ENCODE measurements at places on chromosomes 3 and 15.

DNA sequence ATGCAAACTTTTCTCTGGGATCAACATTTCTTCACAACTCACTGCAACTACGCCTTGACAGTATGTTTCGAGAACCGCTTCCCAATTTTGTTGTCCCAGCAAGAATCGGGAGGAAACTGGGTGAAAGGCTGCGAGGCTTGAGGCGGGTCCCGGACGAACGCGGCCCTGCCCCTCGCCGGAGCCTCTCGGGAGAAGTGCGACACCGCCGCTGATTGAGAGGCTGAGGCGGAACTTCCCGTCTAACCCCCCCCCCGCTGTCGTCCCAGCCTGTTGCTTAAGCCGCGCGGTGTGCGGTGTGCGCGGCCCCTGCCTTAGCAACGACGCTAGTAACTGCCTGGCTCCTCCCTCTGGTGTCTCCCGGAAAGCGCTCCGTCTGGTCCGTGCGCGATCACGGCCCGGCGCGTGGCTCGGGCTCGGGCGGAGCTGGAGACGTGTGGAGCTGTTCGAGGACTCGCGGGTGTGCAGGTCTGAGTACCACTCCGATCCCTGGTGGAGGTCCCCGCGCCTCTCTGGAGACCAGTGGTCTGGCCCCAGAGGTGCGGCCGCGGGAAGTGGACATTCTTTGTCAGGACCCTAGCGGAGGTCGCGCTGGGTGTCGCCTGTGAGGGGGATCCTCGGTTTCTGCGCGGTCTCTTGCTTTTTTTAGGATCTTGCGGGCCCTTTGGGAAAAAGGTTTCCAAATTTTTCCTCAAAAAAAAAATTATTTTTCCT, at the start of the genes DTWD1 and FAM227B:
Gene DTWD1 (plus strand): TSS at position 391 of the 711 bp plus-strand sequence. CDS start 4,120 bp downstream, outside the sequence.
Gene FAM227B (minus strand): TSS at position 161 of the 711 bp plus-strand sequence. CDS start 5,647 bp downstream, outside the sequence.
- peak; percentile 97 for DNase-seq

- no peak for DNase-seq
These were observed 59.1 kb downstream of the CORO2B start for GRCh38 chr15:68637767-68638404.

DNA sequence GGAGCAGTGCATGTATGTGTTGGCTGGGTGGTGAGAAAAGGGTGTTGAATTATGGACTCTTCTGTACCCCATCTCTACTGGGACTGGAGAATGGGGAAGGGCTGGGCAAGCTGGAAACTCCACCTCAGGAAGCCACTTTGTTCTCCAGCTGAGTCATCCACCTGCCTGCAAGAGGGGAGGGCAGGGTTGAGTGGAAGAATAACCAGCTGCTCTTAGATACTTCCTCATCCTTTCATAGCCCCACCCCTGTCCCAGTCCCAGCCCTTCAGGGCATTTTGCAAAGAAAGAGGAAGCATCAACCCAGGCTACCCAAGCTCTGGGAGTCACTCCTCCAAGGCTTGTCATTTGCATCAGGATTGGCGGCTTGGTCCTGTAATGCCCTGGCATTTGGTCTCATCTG, 33.1 kb downstream of the RAB11A start:
- peak; percentile 88 for DNase-seq

- no peak for DNase-seq
These were observed 17.9 kb upstream of the CNOT10 start for GRCh38 chr3:32667072-32667582.

- DNase-seq = no peak
These were observed 87.5 kb downstream of the CD200R1L start for GRCh38 chr3:112759210-112759609.

DNA sequence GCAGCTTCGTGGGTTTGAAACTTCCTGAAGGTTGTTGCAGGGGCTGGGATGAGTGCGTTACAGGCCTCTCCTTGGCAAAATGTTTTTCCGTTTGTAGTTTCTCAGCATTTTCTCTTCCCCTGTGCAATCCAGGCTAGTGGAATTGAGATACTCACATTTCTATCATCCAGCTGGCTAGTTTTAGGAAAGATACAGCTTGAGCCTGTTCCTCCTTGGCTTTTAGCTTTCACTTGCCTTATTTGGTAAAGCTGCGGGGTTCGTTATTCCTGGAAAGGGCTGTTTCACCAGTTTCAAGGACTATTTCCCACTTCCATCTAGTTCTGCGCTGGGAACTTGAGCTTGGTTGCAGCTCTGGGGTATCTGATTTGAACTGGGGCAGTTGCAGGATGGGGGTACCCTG, 90.3 kb downstream of the ITPR1 start:
- no peak for DNase-seq

- no peak for DNase-seq
These were observed 141.4 kb downstream of the TGFBR2 start for GRCh38 chr3:30747771-30748281.

DNA sequence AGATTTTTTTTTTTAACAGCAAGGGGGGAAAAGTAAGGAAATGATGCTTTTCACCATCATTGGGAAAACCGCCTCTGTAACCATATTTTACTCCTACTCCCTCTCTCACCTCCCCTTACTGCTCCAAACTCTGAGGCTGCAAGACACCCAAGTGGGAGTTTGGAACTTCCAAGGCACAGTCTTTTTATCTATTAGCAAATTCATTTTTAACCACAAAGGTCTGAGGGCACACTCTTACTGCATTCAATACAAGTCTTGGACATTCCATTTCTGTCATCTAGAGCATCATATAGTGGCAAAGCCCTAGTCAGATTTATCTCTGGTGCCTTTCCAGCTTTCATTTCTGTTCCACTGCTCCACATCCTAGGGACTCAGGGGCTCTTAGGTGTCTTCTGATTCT, 13.2 kb downstream of the FAM162A start:
- no peak for DNase-seq

DNA sequence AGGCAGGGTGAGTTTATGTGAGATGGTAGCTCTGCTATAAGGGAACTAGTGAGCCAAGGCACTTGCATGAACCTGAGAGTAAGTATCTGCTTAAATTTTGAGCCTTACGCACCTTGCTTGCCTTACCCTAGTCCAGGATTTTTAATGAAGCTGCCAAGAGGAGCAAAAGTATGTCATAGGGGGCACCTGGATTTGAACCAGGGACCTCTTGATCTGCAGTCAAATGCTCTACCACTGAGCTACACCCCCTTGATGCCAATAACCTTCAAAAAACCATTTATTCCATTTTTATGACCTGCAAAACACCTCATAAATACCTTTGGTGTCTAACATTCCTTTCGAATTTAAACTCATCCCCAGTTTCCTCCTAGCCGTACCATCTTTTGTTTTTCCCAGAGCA, 88.3 kb upstream of the ACP3 start:
- DNase-seq = no peak

DNA sequence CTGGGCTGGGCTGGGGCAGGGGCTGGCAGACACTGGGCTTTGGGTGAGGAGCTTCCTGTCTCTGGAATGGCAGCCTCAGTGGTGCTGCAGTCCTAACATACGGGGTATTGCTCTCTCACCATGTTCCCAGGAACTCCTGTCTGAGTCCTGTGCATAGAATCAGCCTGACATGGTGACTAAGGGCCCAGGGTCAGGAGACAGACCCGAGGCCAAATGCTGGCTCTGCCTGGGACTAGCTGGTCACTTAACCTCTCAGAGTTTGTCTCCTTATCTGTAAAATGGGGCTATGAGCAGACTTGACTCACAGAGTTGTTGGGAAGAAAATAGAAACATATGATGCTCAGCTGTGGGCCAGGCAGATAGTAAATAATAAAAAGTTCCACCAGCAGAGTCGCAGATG, 28.3 kb downstream of the PRKCD start:
- no peak for DNase-seq

GRCh38 chr3:3110749-3111361, 681 bp upstream of the IL5RA start:
- DNase-seq = no peak

DNA sequence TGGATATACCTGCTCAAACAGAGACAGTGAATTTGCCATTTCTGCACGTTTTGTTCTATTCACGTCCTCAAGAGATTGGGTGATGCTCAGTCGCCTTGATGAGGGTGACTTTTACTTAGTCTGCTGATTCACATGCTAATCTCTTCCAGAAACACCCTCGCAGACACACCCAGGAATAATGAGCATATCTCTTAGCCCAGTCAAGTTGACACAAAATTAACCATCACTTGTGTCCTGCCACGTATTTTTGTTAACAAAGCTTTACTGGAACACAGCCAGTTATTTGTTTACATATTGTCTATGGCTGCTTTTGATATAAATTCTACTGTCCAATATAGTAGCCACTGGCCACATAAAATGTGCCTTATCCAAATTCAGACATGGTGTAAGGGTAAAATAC, 218.3 kb downstream of the FHIT start:
- DNase-seq = no peak

GRCh38 chr3:51955893-51956770, 951 bp downstream of the GPR62 start:
- DNase-seq = no peak

DNA sequence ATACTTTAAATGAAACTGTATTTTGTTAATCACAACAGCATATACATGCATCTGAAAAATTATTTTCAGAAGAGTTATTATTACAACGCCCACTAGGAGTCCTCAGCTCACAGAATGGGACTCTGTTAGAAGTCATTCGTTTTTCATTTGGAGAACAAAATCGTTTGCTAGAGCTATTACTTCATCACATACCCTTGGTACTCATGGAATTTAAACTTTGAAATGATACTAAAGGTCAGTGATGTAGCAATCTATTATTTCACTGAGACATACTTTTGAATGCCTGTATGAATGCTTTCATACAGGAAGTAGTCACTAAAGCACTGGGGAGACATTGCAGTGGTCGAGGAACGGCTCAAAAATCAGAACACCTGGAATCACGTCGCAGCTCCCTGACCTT, 198.1 kb downstream of the MBNL1 start:
- DNase-seq = no peak

DNA sequence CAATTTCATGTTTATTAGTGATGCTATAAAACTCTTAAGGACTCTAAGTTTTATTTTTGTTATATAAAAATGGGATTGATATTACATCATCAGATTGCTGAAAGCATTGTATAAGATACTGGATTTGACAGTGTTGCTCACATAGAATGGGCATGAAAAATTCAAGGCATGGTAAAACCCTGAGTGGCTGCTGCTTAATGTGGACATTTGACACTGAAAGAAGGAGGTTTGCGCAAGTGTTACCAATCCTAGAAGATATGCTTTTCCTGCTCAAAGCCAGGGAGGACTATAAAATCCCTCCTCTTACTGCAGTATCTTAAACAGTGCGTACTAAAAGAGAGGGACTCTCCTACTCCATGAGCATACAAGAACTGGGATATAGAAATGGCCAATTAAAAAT, 65.8 kb upstream of the PTX3 start:
- no peak for DNase-seq

- DNase-seq = no peak
These were observed 72.1 kb downstream of the CHAC1 start for GRCh38 chr15:41025393-41025792.

DNA sequence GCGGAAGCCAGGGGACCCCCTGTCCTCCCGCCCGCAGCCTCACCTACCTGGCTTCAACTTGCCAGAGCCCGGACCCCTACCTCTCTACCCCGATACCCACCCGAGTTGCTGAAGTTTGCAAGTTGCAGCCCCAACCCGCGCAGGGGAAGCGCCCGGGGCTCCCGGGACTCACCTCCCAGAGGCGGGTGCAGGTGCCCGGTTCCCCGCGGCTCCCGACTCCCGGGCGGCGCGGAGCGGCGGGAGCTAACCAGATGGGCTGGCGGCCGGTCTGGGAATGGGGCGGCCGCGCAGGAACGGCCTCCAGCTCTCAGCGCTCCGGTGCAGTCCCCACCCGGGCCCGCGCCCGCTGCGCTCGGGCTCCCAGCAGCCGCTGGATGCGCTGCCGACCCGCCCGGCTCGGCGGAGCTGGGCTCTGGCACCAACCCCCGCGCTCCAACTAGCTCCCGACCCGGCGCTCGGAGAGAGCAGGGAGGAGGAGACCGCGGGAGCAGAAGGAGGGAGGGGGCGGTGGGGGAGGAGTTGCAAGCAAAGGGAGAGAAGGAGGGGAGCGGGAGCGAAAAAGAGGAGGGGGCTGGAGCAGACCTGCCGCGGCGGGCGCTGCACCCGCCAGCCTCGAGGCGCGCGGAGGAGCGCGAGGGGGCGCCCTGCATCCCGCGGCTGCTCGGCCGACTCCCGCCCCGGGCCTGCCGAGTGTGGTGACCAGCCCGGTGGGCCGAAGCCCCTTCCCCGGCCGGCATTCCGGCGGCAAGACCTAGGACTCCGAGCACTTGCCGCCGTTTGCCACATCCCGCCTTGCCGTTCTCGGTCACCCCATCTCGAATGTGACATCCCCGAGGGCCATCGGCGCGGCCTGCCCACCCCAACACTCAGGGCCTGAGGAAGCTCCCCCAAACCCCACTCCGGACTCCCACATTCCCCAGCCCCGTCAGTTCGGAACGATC, at the start of gene SEMA5B:
Gene SEMA5B (minus strand): TSS at position 472 of the 941 bp plus-strand sequence. CDS start 66,500 bp downstream, outside the sequence.
- DNase-seq = peak; percentile 28

DNA sequence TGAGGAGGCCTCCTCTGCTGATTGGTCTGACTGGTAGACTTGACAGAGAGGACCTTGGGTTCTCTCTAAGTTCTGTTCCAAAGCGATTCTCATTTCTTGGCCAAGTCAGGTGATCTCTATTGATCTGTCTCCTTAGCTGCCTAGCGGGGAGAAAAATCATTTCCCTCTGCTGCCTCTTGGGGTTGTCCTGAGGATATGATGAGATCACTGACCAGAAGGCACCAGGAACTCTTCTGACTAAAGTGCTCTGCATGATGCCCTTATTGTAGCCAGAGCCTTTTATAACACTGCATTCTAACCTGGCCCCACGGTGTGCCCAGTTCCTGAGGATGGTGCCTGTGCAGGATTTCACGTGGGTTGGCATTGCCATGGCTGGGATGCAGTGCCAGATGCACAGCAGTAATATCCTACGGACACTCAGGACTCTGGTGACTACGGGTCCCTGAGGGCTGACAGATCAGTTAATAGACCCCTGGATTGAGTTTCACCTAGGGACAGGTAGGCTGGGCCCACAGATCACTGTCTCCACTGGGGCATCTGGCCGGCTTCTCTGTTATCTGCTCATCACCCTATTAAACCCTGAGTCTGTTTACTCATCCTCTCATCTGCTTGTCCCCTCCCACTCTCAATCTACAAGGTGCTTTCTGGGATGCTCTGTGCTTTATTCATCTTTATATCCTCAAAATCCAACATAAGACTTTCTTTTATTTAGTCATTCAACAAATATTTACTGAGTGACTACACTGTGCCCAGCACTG, 3.9 kb upstream of the HEG1 start:
- DNase-seq = no peak

DNA sequence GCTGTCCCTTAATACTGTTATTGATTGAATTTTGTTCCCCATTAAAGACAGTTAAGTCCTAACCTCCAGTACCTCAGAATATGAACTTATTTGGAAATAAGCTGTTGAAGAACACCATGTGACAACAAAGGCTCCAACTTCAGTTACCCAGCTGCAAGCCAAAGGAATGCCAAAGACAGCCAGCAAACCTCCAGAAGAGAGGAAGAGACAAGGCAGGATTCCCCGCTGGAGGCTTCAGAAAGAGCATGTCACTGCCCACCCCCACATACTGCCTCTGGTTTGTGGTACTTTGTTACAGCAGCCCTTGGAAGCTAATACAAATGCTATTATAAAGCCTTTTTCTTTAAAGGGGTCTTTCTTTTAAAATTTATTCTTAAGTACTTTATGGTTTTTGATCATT, 18.4 kb upstream of the NEK10 start:
- DNase-seq = no peak

- DNase-seq = peak; percentile 68
These were observed 18.4 kb downstream of the SPATA12 start for GRCh38 chr3:57078635-57079473.

All from left colon (tissue), 2 donors.